ENCODE measurements at places on chromosomes 16 and 17.

DNA sequence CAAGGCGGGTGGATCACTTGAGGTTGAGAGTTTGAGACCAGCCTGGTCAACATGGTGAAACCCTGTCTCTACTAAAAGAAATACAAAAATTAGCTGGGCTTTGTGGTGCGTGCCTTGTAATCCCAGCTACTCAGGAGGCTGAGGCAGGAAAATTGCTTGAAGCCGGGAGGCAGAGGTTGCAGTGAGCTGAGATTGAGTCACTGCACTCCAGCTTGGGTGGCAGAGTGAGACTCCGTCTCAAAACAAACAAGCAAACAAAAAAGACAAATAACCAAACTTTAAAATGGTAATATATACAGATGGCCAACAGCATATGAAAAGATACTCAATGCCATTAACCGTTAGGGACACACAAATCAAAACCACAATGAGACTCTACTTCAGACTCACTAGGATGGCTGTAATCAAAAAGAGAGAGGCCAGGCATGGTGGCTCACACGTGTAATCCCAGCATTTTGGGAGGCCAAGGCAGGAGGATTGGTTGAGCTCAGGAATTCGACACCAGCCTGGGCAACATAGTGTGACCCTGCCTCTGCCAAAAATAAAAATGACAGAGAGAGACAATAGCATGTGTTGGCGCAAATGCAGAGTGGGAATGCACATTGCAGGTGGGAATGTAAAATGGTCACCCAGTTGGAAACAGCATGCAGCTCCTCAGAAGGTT is 21.3 kb downstream of the SULT1A2 start:
- no peak for DNase-seq

- no peak for DNase-seq
These were observed 1.6 kb downstream of the SNAI3 start for GRCh38 chr16:88684569-88685155.

DNA sequence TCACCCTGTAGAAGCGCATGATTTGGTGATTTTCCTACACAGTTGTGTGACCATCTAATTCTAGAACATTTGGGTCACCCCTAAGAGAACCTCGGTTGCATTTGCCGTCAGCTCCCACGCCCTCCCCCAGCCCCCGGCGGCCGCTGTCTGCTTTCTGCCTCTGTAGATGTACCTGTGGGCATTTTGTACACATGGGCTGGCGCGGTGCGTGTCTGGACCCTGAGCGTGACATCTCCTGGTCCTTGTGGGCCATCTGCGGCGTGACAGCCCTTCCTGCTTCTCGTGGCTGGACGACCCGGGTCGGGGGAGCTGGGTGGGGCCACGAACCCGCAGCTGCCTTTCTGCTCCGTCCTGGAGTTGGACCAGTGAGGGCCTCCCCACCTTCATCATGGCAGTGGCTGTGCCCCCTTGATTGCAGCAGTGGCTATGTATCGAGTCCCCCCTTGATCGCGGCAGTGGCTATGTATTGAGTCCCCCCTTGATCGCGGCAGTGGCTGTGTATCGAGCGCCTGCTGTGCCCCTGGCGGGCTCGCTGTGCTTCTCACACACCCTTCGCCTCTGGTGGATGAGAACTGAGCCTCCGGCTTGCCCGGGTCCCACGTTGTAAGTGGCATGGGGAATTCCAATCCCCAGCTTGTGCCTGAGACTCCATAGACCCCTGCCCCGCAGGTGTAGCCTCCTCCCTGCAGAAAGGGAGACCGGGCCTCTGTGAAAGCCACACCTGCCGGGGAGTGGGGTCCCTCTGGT is 24.1 kb downstream of the GSE1 start:
- no peak for DNase-seq

DNA sequence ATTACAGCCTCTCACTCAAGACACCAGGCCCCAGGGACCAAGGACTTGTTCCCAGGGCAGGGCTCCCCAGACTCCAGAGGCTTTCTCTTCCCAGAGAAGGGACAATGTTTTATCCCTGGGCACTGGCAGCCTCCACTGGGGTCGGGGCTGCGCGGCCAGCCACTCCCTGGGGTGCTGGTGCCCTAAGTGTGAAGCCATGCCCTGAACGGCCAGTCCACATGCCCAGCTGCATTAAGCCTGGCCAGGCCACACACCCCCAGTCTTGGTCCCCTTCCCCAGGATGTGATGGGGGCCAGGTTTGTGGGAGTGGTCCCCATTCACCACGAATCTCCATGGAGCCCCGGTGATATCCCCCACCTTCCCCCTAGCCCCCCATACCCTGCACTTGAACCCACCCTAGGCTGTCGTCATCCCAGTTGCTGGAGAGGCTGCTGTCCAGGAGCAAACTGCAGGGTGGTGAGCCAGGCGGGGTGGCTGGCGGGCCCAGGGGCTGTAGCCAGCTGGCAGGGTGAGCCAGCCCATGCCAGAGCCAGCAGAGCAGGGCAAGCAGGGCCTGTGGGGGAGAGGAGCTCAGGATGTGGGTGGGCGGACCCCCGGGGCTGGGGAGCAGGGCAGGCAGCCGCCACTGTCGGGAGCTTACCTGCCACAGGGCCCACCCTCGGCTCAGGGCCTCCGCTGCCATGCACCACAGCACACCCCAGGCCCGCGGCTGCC is 4.6 kb downstream of the PAQR4 start:
- DNase-seq = no peak

DNA sequence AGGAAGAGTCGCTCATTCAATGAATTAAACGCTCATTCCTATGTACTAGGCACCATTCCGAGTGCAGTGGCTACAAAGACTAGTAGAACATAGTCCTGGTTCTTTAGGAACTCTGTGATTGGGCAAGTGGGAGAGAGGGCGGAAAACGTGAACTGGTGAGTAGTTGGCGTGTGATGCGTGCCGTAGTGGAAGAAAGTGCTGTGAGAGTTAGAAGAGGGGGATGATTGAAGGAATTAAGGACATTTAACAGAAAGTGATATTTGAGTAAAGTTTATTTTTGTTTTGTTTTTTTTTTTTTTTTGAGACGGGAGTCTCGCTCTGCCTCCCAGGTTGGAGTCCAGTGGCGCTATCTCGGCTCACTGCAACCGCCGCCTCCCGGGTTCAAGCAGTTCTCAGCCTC is 7.9 kb upstream of the SLFN14 start:
- peak; percentile 16 for DNase-seq

Measured in stimulated activated CD4-positive, alpha-beta T cell treated with anti-CD3 and anti-CD28 coated beads, Interleukin-15, amount 100 ng/mL, for 1 hour (primary cell).